Activated T-cell treated with anti-CD3 and anti-CD28 coated beads for 24 hours (primary cell): ENCODE measurements at places on chromosomes 2 and 18.

- no peak for DNase-seq
Measured at GRCh38 chr2:86213699-86214502, 14.6 kb downstream of the MRPL35 start.

DNA sequence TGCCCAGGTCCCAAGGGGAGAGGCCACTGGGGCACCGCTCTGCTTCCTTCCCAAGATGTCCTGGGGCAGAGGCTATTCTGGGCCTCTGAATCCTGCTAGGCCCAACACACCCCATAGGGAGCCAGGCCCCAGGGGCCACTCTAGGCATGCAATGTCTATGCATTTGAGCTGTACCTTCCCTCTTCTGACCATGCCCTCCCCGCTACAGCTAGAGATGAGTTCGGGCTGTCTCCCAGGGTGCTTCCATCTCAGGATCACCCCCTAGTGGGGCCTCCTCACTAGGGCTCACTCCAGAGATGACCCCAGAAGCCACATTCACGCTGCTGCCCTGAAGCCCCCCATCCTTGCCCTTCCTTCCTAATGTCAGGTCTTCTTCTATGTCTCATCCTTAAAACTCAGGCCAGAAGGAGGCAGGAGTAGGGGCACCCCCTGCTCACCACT is 54.4 kb downstream of the TNS1 start:
- no peak for DNase-seq

GRCh38 chr18:48473816-48474215 is 64.6 kb upstream of the ZBTB7C start:
- DNase-seq = no peak

GRCh38 chr2:3396920-3397559 is 17.5 kb downstream of the TRAPPC12 start:
- no peak for DNase-seq

DNA sequence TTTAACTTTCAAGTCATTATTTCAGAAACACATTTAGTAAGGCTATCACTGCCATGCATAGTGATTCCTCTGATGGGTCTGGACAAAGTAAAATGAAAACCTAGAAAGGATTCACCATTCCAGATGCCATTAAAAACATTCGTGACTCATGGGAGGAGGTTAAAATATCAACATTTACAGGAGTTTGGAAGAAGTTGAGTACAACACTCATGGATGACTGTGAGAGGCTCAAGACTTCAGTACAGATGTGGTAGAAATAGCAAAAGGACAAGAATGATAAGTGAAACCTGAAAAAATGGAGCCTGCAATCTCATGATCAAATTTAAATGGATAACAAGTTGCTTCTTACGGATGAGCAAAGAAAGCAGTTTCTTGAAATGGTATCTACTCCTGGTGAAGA is 5.8 kb upstream of the TWSG1 start:
- DNase-seq = no peak

DNA sequence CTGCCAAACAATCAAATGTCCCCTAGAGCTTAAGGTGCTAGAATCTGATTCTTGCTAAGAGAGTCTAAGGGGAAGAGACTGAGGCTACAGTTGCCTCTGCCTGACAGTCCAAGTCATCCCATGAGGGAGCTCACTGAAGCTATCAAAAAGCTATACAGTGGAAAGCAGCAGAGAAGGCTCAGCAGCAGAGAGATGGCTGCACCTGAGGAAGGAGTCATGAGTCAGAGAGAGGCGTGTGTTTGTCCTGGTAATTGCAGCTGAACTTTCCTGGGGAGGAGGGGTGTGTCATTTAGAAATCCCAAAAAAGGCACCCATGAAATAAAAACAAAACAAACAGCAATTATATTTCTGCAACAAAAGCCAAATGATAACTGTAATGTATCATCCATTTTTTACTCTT is 305.2 kb upstream of the UBE2E3 start:
- no peak for DNase-seq

- no peak for DNase-seq
Measured at GRCh38 chr2:202102425-202103000, 29.5 kb downstream of the KIAA2012 start.

- no peak for DNase-seq
Measured at GRCh38 chr18:46322411-46322891, 218.3 kb downstream of the HAUS1 start.

- DNase-seq = no peak
Measured at GRCh38 chr2:20662308-20662937, 4.5 kb upstream of the GDF7 start.

GRCh38 chr2:21012557-21012937 is 31.3 kb downstream of the APOB start:
- DNase-seq = no peak

DNA sequence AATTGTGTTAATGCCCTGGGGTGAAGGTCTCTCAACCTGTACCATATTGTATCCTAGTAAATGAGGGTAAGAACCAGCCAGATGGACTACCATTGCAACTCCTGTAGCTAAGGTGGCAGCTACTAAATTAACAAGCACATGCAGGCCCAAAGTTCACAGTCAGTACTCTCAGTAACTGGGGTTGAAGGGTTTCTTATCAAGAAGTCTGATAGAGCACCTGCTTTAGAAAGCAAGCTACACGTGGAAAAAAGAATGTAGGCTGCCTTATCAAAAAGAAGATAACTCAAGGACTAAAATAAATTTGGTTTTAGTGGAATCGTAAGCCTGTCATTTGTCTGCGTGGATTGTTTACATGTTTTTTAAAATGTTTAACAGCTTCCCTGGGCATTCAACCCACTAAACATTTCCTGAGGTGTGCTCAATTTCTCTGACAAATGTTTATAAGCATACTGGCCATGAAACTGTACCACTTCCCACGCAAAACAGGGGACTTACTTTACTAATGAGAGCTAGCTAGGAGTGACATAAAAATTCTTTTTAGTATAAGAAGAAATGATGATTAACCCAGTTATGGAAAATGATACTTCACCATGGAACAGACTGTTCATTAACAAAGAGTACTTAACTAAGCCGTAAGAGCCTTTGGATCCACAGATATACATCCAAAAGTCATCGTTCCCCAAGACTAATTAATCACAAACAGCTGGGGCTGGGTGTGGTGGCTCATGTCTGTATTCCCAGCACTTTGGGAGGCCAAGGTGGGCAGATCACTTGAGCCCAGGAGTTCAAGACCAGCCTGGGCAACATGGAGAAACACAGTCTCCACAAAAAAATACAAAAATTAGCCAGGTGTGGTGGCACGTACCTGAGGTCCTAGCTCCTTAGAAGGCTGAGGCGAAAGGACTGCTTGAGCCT is 36.5 kb downstream of the LPIN2 start:
- no peak for DNase-seq

DNA sequence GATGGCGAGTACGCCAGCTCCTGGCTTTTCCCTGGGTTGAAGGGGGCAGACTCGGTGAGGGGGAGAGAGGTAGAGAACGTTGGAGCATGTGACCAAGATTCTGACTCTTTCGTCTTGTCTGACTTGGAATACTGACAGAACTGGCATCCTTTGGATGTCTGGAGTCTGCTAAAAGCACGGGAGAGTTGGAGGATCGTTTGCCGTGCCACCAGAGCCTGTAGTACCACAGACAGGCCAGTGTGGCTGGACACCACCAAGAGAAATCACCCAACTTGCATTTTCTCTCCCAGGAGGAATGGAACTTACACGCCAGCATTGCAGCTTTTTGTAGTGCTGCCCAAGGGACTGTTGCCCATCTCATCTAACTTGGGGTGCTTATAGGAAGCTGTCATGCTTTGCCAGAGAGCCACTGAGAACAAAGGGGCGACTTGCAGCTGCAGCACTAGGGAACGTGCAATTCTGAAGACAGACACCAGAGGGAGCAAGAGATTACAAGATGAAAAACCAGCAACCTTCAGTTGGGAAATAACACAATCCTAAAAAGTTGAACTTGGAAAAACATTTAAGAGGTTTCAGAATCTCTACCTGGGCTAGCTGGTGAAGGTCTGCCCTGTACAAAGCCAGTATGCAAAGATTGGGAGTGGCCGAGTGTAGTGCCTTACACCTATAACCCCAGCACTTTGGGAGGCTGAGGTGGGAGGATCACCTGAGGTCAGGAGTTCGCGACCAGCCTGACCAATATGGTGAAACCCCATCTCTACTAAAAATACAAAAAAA is 24.1 kb downstream of the PSMG2 start:
- peak; percentile 54 for DNase-seq
